ENCODE measurements at places on chromosomes 4 and X.
A peak's percentile ranks its signal among the peaks of the same experiment; 100 is the strongest.

- no peak for DNase-seq
These were observed 513.0 kb downstream of the FSTL5 start for GRCh38 chr4:161650812-161651211.

- peak; percentile 5 for DNase-seq
These were observed 88.4 kb downstream of the ZXDA start for GRCh38 chrX:57821703-57822387.

- DNase-seq, result no peak
These were observed 6.3 kb upstream of the HPRT1 start for GRCh38 chrX:134453631-134454030.

DNA sequence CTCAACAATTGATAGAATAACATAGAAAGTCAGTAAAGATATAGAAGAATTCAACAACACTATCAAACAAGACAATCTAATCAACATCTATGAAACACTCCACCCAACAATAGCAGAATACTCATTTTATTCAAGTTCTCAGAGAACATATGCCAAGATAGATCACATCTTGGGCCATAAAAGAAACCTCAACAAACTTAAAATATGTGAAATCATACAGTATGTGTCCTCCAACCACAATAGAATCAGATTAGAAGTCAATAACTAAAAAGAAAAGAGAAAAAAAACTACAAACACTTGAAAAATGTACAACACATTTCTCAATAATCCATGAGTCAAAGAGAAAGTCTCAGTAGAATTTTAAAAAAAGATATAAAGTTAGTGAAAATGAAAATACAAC lies 78.6 kb upstream of the LDB2 start:
- DNase-seq, result no peak

DNA sequence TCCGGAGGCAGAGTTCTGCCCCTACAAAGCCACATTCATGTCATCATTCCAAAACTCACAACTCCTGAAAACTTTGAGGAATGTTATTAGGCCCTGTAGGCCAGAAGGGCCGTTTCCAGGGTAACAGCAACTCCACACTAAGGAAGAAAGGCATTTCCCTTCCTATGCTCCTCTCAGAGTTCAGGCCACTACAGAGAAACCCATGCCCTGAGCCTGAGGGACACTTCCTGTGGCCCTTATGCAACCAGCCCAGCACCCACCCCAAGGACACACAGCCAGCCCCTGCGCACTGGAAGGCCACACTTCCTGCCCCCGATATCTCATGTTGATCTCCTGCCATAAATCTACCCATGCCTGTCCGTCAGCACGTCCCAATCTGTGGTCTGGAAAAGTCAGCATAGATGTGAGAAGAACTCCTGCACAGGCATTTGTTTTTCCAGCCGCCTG lies 289.3 kb downstream of the BCOR start:
- no peak for DNase-seq

DNA sequence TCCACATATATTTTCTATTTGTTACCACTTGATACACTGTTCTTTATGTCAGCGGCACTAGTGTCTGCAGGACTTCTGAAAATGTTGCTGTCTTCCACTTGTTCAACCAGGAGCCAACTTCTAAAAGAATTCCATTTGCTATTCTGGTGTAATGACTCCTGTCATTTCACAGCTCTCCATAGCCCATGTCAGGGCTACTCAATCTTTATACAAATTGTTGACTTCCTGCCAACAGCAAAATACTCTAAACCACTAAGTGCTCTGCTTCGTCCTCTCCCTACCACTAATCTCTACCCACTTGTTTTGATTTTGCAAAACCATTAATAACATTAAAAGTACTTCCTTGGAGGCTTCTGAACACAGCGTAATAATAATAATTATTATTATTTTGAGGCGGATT lies 7.2 kb downstream of the CTSO start:
- no peak for DNase-seq

DNA sequence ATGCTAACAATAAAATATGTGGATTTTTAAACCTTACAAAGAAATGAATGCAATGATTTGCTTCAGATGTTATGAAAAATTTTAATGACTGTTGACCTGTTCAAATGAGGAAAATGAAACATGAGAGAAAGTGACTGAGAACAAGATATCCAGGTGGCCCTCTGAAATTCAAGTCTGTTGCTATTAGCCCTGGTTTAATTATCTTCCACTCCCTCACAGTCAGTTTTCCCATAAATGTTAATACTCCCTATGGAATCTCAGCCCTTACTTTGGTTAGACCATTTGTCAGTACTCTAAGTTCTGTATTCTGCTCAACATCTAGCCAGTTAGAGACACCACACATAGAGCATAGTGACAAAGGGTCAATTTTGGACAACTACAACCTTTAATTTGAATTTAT lies 327.8 kb downstream of the PDGFC start:
- no peak for DNase-seq

GRCh38 chr4:34512616-34513015 lies 1731.7 kb downstream of the ARAP2 start:
- DNase-seq, result no peak

DNA sequence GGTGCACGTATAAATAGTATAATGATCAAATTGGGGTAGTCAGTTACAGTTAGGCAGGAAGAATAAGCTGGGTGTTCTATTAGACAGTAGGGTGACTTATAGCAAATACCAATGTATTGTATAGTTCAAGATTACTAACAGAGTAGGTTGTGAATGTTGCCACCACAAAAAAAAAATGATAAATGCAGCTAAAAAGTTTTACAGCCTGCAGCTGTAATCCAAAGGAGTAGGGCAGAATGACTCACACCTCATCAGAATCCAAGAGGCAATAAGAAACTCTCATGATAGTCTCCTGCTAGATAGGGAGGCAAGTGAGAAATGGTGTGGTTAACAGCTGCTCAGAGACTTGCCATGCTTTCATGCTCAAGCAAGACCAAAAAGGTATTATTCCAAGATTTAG lies 19.6 kb upstream of the TCEAL4 start:
- no peak for DNase-seq

DNA sequence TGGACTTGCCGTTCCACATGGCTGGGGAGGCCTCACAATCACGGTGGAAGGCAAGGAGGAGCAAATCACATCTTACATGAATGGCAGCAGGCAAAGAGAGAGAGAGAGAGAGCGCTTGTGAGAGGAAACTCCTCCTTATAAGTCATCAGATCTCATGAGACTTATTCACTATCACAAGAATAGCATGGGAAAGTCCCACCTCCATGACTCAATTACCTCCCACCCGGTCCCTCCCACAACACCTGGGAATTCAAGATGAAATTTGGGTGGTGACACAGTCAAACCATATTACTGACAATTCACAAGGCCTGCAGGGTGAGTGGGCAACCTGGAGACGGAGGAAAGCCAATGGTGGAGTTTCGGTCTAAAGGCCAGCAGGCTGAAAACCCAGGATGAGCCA lies 394.3 kb upstream of the TRAM1L1 start:
- no peak for DNase-seq

DNA sequence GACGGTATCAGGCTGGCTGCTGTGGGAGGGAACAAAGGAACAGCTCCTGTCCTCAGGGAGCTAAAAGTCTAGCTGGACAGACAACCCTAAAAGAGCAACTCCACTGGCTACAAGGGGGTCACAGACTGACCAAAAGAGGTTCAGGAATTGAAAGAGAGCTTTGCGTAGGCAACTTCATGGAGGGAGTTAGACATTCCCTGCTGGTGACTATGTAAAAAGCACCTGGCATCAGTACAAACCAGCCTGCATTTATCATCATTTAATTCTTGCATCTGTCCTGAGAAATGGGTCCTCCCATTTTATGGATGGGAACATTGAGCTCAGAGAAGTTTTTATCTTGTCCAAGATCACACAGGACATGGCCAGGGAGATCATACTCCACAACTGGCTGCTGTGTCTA lies 1.4 kb upstream of the LGI2 start:
- DNase-seq, result no peak

- no peak for DNase-seq
These were observed 460.9 kb upstream of the FAT1 start for GRCh38 chr4:187184508-187184907.

- no peak for DNase-seq
These were observed 329.2 kb upstream of the HAND2 start for GRCh38 chr4:173859091-173859713.

DNA sequence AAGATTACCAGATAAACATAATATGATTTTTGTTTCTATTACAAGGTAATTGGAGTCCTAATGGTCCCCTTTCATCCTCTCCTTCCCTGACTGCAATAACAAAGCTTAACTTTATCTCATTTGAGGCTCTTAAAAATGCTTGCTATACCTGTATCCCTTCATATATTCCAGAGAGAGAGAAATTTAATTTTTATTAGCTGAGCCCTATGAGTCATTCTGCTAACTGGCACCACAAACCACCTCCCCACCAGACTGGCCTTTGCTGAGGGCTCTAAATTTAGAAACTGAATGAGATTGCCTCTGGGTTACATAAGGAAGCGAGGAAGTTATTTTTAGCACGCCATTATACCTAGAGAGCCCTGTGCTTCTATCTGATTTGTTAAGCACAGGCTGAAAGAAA lies 27.4 kb downstream of the CBLL2 start:
- DNase-seq, result no peak

DNA sequence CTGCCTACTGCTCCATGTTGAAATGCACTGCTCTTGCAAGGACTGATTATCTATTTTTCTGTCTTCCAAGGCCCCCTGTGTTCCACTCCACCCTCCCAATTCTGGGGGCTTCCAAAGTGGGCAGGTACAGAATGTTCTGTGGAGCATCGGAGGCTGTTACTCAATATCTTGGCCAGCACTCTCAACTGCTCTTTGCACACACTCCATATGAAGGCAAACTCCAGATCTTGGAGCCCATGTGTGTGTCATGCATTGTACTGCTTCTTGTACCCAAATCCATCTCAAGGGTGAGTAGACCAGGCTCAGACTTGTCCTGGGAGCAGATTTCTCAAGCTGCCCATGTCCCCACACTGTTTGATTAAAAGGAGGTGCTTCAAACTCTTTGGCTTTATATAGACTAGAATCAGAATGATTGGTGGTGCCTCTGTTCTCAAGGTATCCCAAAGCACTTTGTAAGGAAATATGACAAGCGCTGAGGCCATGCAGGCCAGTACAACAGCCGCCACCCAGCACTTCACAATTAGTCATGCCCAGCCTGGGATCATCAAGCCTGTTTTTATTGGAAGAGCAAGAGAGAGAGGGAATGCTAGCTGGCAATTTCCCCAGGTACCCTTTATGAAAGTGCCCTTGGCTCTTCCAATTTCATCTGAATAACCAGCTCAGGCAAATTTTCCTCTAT lies 44.3 kb downstream of the AR start:
- no peak for DNase-seq

DNA sequence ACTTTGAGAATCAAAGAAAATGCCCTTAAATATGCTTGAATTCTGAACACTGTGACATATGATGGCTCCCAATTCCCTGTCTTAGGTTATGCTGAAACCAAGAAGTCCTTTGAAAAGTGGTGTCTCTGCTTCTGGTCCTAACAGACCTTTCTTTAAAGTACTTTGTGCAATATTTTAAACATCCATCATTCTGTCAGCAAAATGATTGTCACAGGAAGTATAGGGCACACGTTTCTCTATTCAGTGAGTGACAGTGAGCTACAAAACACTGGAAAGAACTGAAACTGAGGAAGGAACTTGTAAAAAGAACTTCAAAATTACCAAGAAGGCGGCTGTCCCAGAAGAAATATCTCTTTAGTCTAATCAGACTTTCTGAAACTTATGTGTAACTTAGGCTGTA lies 12.2 kb upstream of the NUP54 start:
- no peak for DNase-seq

- peak; percentile 52 for DNase-seq
These were observed 144.6 kb upstream of the NOCT start for GRCh38 chr4:138870737-138871554.

DNA sequence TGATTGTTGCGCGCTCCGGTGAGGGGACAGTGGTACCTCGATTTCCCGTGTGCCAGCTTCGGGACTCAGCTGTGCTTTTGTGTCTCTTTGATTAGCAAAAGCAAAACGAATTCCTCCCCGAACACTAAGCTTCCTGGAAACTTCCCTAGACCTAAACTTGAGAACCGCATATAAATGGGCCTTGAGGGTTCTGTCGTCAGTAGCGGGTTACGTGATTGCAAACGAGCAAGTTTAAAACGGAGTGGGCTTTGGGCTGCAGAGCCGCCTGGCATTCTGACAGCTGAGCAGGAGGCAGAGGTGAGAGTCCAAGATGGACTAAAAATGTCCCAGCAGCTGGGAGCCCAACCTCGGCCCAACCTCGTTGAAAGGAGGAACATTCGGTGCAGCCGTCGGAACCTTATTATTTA lies 1.2 kb upstream of the TAPT1 start:
- no peak for DNase-seq

DNA sequence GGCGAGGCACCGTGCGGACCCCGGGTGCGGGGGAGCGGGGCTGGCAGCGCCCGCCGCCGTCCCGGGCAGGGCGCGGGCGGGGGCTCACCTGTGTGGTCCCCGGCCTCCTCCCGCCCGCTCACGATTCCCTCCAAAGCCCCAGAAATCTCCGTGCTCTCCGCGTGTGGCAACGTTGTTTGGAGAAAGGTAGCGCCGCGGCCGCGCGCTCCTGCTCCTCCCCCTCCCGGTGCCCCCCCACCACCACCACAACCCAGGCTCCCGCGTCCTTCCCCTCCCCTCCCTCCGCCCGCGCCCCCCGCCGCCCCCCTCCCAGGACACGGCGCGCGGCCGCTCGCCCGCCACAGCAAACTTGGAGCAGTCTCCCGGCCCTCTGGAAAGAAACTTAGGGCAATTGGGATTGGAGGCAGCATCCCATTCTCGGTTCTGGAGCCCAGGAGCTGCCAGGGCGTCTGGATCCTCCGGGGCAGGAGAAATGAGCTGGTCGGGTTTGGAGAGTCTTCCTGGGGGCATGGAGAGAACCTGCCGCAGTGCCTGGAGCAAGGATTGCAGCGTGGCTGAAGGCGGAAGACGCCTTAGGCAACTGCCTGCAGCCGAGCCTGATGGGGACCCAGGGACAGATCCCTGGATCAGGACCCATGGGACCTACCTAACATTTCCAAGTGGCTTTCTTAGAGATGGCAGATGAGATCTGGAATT lies 855 bp downstream of the KLF3 start:
- no peak for DNase-seq

- DNase-seq, result no peak
These were observed 45.4 kb downstream of the STOX2 start for GRCh38 chr4:183950536-183950935.

- DNase-seq, result peak; percentile 50
These were observed 34.5 kb upstream of the HELT start for GRCh38 chr4:184983672-184984356.

GRCh38 chr4:47010912-47011446 lies 17.6 kb upstream of the GABRA4 start:
- no peak for DNase-seq

- no peak for DNase-seq
These were observed 19.7 kb downstream of the GABRB1 start for GRCh38 chr4:47050761-47051725.

DNA sequence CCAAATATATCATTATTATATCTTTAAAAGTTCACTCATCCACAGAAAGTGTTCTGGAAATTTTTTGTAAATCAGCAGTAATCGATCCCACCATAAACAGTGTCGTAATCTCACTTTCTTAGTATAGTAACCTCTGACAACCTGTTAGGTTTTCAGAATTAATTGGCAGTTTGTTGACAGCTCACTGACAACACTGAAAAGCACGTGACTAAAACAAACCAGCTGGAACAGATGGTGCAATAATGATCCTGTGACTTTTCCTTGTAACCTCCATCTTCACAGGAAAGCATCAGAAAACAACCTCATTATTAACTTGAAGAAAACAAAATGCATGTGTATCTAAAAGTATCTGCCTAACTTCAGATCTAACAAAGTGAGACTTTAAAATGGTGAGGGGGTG lies 48.5 kb downstream of the FSTL5 start:
- DNase-seq, result no peak

GRCh38 chr4:138392751-138393308 lies 150.7 kb upstream of the SLC7A11 start:
- DNase-seq, result no peak

- no peak for DNase-seq
These were observed 1142.2 kb downstream of the ADGRL3 start for GRCh38 chr4:62342346-62342745.
